ENCODE measurements at places on chromosomes 11 and 22.

DNA sequence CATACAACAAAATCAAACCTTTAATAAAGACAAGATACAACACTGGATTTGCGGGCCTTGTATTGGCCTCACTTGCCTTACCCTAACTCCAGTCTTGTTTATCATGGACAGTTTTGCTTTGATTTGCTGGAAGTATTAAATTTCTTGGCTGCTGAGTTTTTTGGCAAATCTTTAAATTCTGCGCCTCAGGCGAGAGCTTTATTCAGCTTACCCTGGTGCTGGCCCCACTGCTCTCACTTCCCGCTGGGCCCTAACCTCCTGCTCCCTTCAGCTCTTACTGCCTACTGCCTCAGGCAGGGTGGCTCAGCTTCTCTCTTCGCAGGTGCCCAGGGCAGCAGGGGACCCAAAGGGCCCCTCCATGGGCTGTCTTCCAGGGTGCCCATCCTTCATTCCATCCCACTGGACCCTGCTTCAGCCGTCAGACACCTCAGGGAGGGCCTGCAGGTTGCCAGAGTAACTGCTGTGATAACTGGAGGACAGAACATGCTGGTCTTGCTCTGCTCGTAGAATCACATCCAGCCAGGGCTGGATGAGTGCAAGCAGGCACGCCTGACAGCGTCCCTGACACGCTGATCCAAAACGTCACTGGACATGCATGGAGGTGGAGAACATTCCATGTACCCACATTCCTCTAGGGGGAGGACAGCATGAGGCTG lies 45.7 kb upstream of the TUB start:
- no peak for DNase-seq

DNA sequence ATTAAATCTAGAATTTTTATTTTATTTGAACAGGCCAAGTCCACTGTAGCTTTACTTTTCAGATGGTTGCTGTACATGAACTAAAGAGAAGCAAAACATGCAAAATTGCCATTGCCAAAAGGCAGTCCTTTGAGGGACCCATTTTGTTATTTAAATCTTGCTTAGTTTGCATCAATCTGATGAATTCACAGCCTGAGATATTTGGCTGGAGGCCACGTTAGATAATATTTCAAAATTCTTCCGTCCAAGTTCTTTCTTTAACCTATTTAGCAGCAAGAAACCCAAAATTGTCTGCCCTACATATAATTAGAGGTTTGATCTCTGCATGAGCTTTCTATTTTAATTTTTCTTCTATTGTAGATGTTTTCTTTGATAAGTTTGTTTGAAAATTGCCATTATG lies 1706.9 kb upstream of the RAG2 start:
- DNase-seq: no peak

GRCh38 chr11:103948187-103948763 lies 88.2 kb upstream of the DDI1 start:
- DNase-seq: no peak

GRCh38 chr11:97943493-97943892 lies 1077.3 kb upstream of the CNTN5 start:
- no peak for DNase-seq

- no peak for DNase-seq
Measured at GRCh38 chr11:45233804-45234170, 52.4 kb downstream of the SYT13 start.

DNA sequence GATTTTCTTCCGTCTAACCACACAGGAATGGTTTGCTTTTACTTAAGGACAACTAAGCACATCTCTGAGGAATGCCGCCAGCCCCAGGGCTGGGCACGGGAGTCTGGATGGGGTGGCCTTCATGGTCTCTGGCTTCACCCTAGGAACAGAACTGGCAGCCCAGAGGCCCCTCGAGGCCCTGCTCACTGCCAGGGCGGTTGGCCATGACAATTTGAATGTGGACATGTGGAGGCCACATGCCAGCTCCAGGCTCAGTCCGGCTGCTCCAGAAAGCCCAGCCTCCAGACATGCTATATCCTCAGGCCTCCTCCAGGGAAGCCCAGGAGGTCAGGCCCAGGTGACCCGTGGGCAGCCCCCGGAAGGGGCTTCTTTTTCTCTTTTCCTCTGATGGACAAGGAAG lies 84.0 kb upstream of the FGF3 start:
- DNase-seq: no peak

DNA sequence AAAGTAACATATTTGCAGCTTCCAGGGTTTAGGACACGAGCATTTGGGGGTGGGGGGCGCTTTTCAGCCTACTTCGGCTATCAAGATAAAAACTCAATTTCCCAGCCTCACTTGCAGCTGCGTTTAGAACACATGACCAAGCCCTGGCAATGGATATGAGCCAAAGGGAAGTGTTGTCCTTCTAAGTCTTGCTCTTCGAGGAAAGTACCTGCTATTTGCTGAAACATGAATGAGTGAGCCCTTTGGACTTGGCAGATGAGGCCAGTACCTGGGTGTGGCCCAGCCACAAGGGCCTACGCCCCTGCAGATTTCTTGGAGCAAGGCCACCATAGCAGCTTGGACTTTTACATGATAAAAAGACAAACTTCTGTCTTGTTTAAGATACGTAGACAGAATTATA lies 60.2 kb upstream of the SORL1 start:
- DNase-seq: no peak

DNA sequence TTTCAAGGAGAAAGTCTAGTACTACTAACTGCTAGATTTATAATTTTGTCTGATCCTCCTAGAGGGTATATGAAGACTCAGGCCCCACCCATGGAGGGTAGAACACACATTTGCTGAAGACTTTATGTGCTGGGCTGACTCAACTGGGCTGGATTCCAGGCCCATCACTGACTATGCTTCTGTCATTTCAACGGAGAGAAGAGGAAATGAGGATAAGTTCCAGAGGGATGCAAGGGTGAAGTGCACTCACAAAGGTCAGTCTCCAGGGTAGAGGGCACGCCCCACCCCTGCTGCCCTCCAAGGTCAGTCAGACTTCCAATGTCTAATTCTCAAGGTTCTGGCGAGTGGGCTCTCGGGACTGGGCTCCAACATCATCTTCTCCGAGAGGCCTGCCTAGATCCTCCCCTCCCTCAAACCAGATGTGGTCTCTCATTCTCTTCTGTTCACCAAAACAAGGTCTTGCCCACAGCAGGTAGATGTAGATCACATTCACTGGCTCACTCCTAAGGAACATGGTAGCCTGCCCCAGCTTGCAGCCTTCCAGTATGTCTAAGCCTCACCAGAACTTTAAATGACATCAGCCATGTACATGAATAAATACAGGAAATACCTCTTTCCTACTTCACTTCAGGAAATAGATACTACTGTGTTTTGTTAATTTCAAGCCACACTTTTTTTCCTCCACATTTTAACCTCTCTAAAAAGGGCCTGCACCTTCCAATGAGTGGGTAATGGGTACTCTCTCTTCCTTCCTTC lies 7.3 kb upstream of the C11orf86 start:
- peak; percentile 78 for DNase-seq

All from RWPE2 (cell line).